Activated CD4-positive, alpha-beta T cell treated with anti-CD3 and anti-CD28 coated beads for 4 hours (primary cell): ENCODE measurements at places on chromosomes 7 and 10.

- no peak for DNase-seq
Measured at GRCh38 chr7:20932785-20933527, 146.3 kb upstream of the SP8 start.

GRCh38 chr10:4208499-4208898 lies 423.5 kb upstream of the KLF6 start:
- DNase-seq: no peak

- no peak for DNase-seq
Measured at GRCh38 chr7:135328053-135328452, 94.4 kb downstream of the STRA8 start.

DNA sequence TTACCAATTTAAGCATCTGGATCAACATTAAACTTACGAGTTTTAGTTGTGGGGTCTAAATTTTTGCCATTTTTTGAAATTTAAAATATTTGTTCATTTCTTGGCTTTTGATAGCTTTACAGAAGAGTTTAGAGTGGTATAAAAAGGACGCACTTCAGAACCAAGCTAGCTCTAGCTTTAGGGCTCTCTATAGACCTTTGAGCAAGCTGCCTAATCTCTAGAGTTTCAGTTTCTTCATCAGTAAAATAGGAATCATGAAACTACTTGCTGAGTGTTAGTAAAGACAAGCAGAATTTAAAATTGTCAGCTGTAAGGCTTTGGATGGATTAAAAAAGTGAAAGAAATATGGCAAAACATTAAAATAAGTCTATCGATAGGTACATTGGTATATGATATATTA lies 266.5 kb downstream of the IPMK start:
- no peak for DNase-seq

DNA sequence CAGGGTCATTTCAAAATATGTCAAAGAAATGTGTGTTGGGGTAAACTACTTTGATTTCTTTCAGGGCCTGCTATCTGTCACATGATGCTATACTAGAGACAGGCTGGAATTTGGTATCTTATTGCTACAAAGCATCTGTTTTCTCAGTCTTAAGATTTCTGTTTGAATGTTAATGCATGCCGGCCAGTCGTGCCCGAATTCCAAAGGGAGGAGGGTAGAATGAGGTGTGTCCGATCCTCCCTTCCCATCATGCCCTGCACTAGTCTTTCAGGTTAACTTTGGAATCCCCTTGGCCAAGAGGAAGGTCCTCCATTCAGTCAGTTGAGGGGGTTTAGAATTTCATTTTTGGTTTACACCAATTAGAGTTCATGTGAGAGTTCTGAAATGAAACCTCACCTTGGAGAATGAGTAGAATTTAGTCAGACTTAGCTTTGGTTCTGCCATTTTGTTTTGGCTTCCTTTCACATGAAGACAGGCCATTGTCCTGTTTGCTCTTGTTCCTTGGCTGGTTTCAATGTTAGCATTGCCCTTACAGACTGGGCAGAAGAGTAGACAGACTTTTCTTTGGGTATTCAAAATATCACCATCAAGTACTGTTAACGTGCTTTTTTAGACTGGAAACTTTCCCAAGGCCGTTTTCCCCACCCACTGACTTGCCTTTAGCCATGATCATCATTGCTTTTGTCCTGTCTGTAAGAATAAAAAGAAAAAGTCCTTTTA lies 95.8 kb downstream of the CAMK1D start:
- no peak for DNase-seq

DNA sequence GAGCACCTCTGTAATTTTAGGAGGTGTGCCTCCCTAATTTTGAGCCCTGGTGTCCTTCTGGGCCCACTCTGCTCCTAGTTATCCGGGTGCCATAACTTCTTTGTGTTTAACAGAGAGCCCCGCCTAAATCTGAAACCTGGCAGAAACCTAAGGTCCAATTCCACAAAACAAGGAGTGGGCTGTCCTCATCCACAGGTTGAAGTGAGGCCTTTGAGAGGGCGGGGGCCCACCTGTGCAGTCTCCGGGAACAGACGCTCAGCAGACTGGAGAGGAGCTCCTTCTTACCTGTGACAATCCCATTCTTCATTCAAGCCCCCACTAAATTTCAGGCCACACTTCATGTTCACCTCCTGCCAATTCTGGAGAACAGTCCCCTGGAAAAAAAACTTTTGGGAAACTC lies 10.9 kb downstream of the TMEM72 start:
- DNase-seq: no peak

DNA sequence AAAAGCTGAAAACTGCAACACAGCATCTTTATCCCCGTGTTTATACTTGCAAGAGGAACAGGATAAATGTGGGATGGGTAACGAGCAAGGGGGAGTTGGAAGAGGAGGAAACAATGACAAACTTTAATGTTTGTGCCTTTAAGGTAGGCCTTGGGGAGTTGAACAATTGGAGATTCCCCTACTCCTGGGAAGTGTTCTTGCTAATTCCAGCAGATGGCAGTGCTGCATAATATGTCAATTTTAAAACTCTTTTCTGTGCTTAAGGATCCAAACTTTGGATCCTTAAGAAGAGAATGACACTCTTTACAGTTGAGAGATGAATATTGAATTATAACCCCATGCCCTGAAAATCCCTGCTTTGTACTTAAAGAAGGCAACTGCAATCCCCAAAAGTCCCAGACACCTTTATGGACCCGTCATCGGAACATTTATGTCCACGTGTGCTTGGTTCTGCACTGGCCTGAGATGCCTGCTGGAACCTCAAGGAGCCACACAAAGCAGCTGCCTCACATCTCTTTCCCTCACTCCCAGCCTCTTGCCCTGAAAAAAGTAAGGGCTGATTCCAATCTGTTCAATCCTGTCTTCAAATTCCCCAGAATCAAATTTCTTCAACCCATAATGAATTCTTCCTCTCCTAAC lies 12.0 kb downstream of the IFIT5 start:
- no peak for DNase-seq

- DNase-seq: no peak
Measured at GRCh38 chr10:116689744-116690143, 52.6 kb downstream of the HSPA12A start.

GRCh38 chr10:7529638-7530037 lies 118.8 kb upstream of the SFMBT2 start:
- no peak for DNase-seq

GRCh38 chr7:101906291-101907240 lies 89.1 kb downstream of the CUX1 start:
- no peak for DNase-seq
